Spinal cord (tissue), 10 donors: ENCODE measurements at places on chromosomes 5 and 9.

DNA sequence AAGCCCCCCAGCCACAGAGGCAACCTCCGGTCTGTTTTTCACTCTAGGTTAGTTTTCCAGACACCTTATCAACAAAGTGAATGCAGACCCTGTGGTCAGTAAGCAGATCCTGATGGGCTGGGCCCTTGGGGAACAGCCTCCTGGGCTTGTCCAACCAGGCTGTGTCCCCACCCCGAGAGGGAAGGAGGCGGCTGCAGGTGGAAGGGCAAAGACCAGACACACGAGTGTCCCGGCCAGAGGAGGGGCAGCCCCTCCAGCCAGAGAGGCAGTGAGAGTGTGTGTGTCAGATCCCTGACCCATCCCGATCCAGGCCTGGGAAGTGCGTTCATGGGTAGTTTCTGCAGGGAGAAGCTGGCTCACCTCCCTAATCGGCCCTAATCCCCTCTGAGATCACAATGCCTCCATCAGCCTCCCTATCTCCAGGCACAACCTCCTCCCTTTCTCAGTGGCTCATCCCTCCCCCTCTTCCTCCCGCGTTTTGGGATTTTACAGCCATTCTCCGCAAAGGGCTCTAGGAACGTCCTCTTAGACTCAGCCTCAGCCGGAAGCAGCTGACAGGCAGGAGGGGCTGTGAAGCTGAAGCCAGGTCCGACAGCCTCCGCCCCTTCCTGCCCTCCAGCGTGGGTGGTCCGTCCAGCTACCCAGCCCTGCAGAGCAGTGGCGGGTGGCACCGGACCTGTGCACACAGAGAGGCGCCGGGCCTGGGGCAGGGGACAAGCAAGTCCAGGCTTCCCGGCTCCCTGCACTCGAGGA, 9.7 kb downstream of the SLC12A7 start:
- DNase-seq, result no peak

DNA sequence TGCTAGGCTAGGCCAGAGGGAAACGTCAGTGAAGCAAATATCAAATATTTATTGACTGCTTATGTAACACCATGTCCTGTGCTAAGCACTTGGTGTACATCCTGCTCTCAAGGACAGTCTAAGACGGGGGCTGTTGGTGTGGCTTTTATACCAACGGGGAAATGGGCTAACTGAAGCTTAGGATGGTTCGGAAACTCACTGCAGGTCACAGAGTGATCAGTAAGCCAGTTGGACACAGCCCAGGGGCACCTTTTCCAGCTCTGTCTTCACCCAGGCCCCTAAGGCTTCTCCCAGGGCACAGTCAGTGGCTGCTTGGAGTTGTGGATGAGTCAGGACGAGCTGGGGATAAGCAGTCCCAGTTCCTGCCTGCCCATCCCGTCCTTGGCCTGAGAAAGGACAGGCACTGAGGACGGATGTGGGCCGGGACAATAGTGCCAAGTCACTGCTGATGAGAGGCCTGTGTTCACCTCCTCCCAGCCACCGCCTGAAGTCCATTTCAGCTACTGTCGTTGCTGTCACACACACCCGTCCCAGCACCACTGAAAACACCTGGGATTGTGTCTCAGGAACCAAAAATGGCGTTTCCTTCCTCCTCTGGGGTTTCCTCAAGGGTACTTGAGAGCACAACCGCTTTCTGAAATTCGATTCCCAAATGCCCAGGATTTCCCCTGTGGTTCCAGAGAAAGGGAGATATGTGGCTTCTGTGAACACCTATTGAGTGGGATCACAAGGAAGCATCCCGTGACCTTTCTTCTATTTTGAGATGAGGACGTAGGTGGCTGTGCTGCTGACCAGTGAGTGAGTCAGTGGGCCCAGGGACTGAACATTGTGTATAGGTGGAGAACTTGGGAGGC, 17.5 kb upstream of the SPRY4 start:
- DNase-seq, result no peak

- no peak for DNase-seq
These were observed 74.1 kb upstream of the CCL21 start for GRCh38 chr9:34783951-34784487.

GRCh38 chr9:109013679-109014607, 644 bp upstream of the CTNNAL1 start:
- no peak for DNase-seq

DNA sequence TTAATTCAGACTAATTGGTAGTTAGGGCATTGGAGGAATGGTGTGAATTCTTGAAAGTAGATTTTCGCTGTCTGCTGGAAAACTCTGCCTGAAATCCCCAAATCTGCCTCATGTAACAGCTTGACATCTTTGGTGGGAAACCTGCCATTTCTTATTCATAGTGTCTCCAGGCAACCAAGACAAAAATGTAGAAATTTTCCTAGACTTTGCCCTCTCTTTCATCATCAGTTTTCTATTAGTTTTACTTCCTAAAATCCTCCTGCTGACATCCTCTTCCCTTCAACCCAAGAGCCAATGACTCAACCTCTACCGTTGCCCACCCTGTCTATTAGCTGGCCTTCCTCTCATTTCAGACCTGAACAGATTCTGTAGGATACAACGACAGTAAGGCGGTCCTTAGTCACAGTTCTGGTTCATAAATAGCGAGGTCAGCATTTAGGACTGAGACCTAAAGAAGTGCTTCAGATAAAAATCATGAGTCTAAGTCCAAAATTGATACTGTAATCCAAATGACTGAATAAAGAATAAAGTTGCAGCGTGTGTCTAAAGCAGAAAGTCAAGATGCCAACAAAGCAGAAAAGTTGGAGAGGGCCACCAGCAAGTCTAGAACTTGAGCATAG, 133.9 kb downstream of the MUSK start:
- DNase-seq, result peak; percentile 75

DNA sequence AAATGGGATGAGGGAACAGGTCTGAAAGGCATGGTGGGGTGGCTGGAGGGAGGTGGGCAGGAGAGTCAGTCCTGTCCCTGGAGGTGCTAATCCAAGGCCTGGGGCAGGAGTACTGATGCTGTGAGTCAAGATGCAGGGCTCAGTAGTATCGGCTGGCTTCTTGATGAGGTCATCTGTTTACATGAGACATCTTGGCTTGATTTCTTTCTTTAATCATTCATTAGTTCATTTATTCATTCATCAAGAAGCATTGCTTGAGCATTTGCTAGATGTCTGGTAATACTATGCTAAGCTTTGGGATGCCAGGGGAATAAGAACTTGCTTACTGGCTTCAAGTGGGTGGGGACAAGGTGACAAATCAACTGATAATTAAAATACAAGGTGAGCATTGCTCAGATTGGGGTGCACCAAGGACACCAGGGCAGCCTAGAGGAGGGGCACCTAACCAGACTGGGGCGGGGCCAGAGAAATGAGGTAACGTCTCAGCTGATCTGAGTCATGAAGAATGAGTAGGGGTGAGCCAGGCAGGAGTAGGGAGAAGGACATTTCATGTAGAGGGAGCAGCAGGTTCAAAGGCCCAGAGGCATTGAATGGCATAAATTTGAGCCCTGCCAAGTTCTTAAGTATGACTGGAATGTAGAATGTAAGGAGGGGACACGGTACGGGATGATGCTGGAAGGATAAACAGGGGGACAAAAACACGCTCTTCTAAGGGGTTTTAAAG, 88.8 kb downstream of the EGFLAM start:
- no peak for DNase-seq

- DNase-seq, result no peak
These were observed 8.7 kb upstream of the AHRR start for GRCh38 chr5:312845-313244.

DNA sequence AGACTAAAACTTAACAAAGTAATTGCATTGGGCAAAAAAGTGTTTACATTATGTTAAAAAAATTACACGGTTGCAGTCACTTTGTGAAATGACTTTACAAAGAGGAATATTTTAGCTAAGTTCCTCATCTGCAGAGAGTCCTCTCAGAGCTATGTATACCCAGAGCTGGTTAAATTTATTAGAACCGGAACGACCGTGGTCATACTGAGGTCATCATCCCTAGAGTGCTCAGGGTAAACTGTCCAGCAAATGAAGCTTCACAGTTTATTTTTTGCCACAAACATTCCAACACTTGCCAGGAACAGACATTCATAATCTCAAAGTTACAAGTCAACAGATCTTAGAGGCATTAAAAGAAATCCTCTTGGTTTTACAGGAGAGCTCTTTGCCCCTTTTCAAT, 897 bp downstream of the ROPN1L start:
- DNase-seq, result no peak

DNA sequence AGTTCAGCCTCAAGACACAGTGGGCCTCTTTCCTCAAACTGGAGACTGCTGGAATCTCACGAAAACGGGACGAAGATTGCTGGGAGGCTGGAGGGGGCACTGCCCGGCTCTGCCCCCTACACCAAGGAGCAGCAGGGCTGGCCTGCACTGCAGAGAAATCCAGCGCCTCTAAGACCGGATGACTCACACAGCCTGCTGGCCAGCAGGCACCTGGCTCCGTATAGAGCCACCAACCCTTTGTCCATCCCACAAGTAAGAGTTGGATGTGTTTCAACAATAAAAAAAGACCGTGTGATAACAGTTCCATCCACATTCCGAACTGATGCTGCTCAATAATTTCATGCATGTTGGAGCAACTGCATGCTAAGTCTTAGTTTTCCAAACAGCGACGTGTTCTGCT, 11.5 kb downstream of the CCDC127 start:
- no peak for DNase-seq

- no peak for DNase-seq
These were observed 48.3 kb downstream of the WHRN start for GRCh38 chr9:114456929-114457328.

- no peak for DNase-seq
These were observed 447.5 kb upstream of the GRIN3A start for GRCh38 chr9:102185962-102186361.

- no peak for DNase-seq
These were observed 91.1 kb upstream of the DMRT1 start for GRCh38 chr9:750249-750967.

- no peak for DNase-seq
These were observed 529 bp upstream of the NRARP start for GRCh38 chr9:137302449-137303150.

DNA sequence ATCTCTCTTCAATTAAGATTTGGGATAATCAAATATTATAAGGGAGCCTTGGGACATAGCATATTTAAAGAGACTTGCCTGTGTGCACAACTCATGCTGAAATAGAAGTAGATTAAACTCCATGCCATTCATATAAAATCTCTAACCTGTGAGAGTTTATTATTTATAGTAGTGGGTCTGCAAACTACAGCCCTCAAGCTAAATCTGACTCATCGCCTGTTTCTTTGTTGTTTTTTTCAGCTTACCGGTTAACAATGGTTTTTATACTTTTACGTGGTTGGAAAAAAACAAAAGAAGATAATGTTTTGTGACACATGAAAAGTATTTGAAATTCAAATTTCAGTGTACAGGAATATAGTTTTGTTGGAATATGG, 61.9 kb upstream of the GHR start:
- no peak for DNase-seq

GRCh38 chr9:970151-970996, 6.1 kb upstream of the DMRT3 start:
- DNase-seq, result no peak

DNA sequence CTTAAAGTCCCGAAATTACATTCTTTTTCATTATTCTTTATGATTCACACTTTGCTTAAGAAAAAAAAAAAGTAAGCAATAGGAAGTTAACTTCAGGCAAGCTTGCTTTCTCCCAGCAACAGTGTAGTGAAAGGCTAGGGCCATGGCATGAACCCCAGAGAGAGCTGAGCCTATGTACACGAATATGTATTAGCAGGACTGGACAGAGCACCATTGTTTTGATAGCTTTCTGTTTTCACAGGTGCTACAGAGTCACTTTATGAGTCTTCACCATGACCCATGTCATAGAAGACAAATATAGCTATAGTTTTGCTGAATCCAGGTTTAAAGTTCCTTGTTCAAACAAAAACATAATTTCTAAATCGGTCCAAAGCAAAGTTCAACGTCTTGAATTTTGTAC, 199.2 kb downstream of the ADAMTSL1 start:
- DNase-seq, result no peak

- no peak for DNase-seq
These were observed 13.7 kb downstream of the FCN2 start for GRCh38 chr9:134894136-134894860.

DNA sequence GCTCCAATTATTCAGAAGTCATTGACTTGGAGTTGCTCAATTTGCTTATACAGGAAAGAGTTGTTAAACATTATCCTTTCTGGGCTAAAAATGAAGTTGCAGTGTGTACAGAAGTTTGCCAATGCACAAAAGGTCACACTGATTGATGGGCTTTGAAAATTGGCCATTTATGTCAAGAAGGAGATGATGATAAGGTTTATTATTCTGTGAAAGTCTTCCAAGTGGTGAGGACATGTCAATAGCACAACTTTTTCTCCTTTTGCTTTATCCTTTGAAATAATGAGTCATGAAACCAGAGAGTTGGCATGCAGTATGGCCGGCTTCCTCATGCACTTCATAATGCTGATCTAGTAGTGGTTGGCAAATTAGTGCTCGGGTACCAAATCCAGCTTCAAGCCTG, 848.5 kb upstream of the WWC1 start:
- no peak for DNase-seq

DNA sequence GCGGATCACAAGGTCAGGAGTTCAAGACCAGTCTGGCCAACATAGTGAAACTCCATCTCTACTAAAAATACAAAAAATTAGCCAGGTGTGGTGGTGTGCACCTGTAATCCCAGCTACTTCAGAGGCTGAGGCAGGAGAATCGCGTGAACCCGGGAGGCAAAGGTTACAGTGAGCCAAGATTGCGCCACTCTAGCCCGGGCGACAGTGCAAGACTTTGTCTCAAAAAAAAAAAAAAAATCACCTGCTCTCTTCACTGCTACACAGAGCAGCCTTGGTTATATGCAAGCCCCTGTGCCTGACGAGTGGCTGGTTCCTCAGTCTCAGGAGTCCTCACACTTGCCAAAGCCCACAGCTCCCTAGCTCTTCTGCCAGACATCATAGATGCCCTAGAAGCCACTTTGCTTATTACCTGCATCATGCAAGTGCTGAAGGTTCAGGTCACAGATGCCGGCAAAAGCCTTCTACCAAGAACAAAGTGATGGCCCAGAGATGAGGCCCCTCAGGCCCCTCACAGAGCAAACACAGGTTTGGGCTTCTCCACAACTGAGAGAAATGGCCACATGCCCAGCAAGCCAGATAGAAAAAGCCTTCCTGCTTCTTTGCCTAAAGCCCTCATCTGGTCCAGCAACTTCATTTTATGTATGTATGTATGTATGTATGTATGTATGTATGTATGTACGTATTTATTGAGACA, 176.4 kb downstream of the AUH start:
- no peak for DNase-seq

DNA sequence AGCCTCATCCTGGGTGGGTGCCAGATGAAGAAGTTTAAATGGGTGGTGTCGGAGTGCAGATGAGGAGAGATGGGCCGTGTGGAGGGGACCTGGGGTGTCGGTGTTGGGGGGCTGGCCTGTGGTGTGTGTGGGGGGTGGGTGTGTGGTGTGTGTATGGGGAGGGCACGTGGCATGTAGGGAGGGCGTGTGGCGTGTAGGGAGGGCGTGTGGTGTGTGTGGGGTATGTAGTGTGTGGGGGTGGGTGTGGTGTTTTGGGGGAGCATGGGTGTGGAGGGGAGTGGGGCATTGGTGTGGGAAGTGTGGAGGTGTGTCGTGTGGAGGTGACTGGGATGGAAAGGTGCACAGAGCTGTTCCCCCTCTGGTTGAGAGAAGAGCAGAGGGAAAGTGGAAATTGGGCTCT, 34.5 kb downstream of the SLC46A2 start:
- no peak for DNase-seq

- DNase-seq, result no peak
These were observed 149.6 kb upstream of the ATP10B start for GRCh38 chr5:161001604-161002003.

GRCh38 chr5:149049371-149049781, 13.5 kb downstream of the SH3TC2 start:
- DNase-seq, result no peak
